ENCODE measurements at places on chromosomes 12 and 14.

DNA sequence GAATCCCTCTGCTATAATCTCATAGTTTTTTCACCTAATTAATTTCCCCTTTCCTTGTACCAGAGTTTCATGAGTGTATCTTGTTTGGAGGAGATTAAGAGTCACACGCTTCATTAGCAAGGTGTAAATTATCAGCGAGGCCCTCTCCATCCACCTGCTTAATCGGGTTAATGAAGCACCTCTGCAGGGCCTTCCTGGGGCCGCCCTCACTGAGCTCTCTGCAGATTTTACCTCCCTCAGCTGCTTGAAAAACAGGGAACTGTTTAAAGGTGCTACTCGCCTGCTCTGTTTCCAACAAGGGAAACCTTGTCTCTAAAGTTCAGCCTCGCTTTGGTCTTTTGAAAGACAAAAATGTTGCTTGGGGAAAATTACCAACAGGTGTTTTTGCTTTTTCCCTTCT lies 35.8 kb downstream of the OTX2 start:
- no peak for DNase-seq

DNA sequence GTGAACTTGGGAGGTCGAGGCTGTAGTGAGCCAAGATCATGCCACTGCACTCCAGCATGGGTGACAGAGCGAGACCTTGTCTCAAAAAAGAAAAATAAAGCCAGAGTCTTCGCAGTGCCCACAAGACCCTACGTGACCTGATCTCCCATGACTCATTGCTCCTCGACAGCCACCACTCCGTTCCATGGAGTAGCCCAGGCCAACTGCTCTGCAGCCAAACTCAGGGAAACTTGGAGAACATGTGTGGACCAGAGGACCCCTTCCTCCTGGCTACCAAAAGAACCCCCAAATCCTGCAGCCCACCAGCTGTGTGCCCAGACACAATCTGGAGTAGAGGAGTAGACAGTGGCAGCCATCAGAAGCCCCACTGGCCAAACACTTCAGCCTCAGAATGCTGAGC lies 32.1 kb upstream of the PPP2R5C start:
- no peak for DNase-seq

GRCh38 chr14:94571950-94572349 lies 9.3 kb upstream of the SERPINA5 start:
- no peak for DNase-seq

- no peak for DNase-seq
These were observed 95.2 kb upstream of the PWP1 start for GRCh38 chr12:107590413-107590812.

DNA sequence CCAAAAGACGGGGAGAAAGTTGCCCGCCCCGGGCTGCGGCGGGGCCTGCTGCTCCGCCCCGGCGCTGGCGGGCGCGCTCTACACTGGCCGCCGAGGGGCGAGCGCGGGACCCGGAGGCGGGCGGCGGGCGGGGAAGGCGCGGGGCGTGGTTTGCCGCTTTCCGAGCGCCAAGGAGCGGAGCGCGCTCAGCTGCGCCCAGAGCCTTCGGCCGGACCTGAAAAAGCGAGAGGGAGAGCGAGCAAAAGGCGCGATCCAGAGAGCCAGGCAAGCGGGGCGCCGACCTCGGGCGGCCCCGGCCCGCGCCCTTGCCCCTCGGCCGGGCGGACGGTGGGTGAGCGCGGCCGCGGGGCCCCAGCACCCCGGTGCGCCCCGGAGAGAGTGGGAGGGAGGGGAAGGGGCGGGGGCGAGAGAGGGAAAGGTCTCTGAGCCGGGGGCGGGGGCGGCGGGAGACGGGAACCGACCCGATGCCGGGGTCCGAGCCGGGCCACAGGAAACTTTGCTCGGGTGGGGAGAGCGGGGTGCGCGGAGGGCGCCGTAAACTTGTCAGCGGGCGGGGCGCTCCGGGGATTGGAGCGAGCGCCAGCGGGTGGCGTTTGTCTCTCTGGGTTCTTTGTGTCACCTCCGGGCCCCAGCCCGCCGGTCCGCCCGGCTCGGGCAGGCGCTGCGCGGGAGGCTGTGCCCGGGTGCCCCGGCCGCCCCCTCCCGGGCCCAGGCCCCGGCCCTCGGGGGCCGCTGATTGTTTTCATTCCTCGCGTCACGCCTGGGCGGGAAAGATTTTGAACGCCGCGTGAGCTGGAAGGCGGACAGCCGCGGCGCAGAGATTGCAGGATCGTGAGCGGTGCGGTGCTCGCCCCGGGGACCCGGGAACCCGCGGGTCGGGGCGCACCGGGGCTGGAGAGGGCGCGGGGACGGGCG lies at the start of gene SYNE2:
TSS of gene SYNE2 (plus strand) at position 188 of the 915 bp plus-strand sequence. CDS start 56,145 bp downstream, outside the sequence.
- DNase-seq = peak; percentile 85

DNA sequence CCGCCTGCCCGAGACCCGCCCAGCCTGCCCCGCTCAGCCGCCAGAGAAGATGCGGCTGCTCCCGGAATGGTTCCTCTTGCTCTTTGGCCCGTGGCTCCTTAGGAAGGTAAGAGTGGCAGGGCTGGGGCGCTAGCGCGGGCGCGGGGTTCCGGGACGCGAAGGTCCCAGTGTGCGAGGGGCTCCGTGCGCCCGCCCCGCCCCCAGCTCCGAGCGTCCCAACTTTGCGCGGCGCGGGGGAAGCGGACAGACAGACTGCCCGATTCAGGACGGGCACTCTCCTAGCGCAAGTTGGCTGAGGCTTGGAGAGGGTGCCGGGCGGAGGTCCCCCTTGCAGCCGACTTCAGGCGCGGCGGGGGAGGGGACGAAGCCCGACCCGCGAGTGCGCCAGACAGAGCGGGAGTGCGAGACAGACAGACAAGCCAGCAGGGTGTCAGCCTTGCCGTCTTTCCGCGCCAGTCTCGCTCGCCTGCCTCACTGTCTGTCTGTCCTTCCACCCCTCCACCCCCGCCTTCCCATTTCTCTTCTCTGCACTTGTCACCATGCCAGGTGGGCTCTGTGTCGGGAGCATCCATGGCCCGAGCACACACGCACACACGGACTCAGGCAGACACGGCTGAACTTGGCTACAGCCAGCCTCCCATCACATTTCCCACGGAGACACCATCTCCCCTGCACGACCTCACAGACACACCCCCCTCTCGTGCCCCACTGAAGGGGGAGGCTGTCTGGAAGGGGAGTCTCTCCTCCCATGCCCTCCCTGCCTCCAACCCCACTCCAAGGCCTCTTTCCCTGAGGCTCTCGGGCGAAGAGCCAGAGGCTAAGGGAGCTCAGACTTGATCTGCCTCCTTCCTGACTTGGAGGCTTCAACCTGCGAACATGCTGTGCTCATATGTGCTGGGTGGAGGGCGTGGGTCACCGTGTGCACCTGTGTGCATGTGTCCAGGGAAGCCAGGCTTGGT lies 606 bp downstream of the NXPH4 start:
- no peak for DNase-seq

- no peak for DNase-seq
These were observed 53.9 kb downstream of the KIF26A start for GRCh38 chr14:104192146-104192882.

GRCh38 chr12:1093166-1093751 lies 102.2 kb downstream of the ERC1 start:
- peak; percentile 60 for DNase-seq

DNA sequence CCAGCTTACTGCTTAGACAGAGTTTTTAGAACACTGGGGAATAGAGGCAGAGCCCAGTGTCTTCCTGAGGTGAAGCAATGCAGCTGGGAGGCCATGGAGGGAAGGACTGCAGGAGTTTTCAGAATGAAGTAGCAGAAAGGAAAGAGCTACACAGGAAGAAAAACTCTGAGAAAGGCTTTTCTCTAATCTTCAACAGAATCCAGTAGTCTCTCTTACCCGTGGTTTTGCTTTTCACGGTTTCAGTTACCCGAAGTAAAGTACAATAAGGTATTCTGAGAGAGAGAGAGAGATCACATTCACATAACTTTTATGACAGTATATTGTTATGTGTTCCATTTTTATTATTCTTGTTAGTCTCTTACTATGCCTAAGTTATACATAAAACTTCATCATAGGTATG lies 761.6 kb downstream of the BCL11B start:
- no peak for DNase-seq

- DNase-seq = no peak
These were observed 4.5 kb upstream of the PNMA1 start for GRCh38 chr14:73718418-73719251.

DNA sequence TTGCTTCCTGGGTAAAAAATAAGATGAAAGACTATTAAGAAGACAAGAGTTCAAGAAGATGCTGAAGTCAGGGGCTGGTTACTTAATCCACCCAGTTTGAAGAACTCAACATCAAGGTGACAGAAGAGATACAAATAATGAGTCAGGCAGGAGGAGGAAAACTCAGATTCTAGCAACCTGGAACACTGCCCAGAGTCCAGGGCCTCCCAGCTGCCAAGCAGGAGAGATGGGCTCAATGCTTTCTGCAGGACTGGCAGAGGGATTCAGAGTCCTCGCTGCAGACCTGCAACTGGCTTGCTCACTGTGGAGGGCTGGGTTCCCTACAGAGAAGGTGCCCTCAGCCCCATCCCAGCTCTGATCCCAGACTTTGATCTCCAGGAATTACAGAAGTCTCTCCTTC lies 28.6 kb upstream of the CEBPE start:
- DNase-seq = no peak

DNA sequence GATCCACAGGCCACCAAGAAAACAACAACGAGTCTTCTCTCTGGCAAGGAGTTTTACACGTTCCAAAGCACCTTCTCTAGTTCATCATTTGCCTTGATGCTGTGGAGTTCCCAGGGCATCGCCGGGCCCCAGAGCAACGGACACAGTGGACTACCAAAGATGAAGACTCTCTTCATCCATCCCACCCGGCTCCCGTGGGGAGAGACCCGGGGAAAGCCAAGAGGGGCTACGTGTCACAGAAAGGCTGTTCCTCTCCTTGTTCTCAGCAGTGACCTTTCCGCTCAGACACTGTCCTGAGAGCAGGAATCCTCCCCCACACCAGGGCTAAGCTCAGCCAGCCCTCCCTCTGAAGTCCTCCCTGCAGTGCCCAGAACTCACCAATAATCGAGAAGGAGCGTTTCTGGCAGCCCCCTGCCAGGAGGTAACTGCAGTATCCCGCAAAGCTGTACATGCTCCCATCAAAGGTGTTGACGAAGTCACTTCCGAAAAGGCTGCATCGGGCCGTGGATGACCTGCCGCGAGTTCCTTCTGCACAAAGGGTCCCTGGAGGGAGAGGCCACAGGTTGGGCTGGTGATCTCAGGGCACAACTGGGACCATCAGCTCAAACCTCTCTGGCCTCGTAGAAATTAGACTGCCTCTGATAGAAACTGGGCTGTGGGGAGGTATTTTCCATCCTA lies 3.5 kb downstream of the VWF start:
- no peak for DNase-seq

DNA sequence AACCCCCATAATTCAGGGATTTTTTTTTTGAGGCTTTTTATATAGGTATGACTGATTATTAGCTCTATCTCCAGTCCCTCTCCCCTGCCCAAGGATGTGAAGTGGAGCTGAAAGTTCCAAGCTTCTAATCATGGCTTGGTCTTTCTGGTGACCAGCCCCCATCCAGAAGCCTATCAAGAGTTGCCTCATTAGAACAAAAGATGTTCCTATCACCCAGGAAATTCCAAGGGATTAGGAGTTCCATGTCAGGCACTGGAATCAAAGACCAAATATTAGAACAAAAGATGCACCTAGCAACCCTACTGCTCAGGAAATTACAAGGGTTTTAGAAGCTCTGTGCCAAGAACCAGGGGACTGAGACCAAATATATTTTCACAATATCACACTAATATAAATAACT lies 29.9 kb downstream of the LRP6 start:
- DNase-seq = no peak

- peak; percentile 57 for DNase-seq
These were observed 17.0 kb downstream of the ZDHHC22 start for GRCh38 chr14:77124345-77125280.

DNA sequence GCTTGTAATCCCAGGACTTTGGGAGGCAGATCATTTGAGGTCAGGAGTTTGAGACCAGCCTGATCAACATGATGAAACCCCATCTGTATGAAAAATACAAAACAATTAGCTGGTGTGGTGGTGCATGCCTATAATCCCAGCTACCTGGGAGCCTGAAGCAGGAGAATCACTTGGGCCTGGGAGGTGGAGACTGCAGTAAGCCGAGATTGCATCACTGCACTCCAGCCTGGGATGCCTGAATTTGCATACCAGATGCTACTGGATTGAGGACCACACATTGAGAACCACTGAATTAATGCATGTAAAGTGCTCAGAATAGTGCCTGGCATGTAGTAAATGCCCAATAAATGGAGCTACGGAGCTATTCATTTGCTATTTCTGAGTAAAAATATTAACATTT lies 14.9 kb upstream of the MYH7 start:
- no peak for DNase-seq

GRCh38 chr14:80381807-80382363 lies 170.6 kb upstream of the DIO2 start:
- no peak for DNase-seq

GRCh38 chr12:100346660-100347059 lies 10.2 kb upstream of the SLC17A8 start:
- no peak for DNase-seq
